Peyer's patch (tissue), 4 donors: ENCODE measurements at places on chromosomes 16 and 17.

- DNase-seq = no peak
These were observed 215.4 kb downstream of the SOX9 start for GRCh38 chr17:72336026-72336803.

DNA sequence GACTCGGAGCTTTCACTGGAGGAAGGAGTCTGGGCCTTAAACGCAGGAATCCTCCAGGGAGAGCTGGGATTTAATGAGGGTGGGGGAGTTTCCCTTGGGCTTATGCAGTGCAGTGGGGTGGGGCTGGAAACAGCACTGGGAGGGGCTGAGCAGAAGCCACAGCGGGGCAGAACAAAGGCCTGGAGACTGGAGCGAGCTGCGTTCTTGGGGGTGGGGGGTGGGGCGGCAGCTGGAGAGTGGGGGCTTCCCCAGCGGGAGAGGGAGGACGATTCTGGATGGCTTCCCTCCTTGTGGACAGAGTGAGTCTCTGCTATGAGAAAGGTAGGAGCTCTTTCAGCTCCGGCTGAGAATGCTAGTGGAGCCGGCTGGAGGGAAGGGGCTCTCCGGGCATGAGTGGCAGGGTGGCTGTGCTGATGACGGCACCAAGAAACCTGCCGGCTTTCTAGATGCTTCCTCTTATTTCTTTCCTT is 406.0 kb downstream of the SEC14L1 start:
- no peak for DNase-seq

DNA sequence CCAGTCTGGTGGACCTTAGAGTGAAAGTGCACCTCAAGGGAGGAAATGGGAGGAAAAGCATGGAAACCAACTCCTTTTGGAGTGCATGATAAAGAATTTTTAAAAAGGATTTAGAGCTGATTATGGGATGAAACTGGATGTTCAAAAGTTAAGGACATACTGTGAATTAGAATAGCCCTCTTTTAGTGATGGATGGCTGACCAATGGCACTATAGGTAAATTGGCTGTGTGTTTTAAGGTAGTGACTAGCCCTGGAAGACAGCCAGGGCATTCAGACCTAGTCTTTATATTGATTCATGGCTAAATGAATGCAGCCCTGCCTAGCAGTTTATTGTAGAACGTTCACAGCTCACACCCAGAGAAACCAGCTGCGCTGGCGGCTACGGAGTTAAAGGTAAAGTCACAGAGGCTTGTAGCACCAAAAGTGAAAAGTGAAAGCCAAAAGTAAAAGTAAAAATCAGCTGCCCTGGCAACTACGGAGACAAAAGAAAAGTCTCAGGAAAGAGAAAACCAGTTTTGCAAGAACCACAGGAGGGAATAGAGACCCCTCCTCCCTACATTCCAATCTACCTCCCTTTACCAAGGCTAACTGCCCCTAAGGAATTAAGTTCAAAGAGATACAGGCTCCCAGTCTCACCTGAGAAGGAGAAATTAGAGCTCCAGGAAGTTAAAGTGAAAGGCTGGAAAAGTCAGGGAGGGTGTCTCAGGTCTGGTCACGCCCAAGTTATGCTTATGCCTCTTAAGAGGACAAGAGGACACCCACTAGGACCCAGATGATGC is 21.8 kb downstream of the ACSM1 start:
- peak; percentile 61 for DNase-seq

GRCh38 chr16:2598723-2599122 is 60.9 kb downstream of the PDPK1 start:
- no peak for DNase-seq

DNA sequence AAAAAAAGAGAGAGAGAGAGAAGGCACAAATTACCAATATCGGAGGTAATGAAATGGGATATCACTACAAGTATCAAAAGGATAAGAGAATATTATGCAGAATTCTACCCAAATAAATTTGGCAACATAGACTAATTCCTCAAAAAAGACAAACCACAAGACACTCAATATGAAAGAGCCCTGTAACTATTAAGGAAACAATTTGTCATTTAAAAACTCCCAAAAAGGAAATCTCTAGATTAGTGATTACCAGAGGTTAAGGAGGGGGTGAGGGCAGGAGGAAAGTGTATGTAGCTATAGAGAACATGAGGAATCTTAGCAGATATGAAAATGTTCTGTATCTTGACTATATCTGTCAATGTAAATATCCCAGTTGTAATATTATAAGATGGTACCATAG is 54.0 kb downstream of the CFDP1 start:
- no peak for DNase-seq
